ENCODE measurements at places on chromosomes 3 and 15. TPM values are rescaled to one million over a fixed set of nuclear protein-coding genes. Genes with fewer than 3 reads are reported as not detected.

The FBXO40 gene
- total RNA-seq, result not detected

The LPP gene
- total RNA-seq, result 89.6 TPM

The NPAP1 gene
- total RNA-seq, result not detected

The C3orf22 gene
- total RNA-seq, result not detected

The IQCF5 gene
- total RNA-seq, result not detected
